NB4 (cell line): ENCODE measurements at places on chromosomes 1 and 21.

GRCh38 chr1:36212782-36213181 is 11.5 kb upstream of the THRAP3 start:
- DNase-seq = peak; percentile 44

DNA sequence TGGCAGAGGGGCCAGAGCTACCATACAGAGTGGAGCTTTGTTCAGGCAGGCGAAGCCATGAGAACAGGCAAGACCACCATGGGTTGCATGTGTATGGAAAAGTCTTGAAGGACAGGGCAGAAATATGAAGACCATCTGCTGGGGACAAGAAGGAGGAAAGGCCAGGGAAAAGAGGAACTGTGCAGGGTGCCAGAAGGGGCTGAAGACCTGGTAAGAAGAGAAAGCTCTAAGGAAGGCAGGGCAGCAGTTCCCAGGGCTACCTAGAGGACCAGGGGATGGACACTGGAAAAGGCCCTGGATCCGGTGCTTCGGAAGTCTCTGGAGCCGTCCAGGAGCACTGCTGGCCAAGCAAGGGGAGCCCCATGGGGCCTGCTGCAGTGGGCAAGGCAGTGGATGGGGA is 43.4 kb downstream of the PKP1 start:
- DNase-seq = no peak

- DNase-seq = no peak
These were observed 139.1 kb upstream of the DPT start for GRCh38 chr1:168867941-168868634.

DNA sequence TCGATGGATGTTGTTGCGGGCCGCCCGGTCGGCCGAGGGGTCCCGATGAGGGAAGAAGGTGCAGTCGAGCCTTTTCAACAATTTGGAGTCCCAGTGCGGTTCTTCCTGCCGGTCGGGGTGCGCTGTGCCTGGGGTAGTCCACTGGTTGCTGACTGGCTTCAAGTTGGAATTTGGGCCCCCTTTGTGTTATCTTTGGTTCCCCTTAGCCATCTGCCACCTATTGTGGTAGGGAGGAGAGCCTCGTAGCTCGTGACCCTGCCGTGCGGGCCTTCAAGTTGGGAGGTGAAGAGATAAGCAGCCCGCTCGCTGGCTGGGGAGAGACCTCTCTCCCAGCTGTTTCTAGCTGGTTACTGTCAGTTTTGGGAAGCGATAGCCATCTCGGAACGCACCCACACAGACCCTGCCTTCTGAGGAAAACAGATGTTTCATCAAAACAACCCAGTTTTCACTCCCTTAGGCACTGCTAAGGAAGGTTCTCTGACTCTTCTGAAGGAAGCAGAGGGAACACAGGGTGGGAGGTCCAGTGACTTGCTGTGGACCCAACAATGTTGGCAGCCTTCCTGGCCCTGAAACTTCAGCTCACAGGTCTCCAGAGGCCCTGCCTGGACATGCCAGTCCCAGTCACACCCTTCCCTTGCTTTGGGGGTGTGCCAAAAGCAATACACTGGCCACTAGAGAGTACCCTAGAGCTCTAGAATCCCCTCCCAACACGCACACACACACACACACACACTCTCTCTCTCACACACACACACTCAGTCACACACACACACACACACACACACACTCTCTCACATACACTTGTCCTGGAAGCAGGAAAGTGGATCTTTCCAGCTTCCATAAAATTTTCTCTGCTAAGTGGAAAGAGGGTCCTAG is 1.0 kb downstream of the BTG2 start:
- peak; percentile 30 for DNase-seq

DNA sequence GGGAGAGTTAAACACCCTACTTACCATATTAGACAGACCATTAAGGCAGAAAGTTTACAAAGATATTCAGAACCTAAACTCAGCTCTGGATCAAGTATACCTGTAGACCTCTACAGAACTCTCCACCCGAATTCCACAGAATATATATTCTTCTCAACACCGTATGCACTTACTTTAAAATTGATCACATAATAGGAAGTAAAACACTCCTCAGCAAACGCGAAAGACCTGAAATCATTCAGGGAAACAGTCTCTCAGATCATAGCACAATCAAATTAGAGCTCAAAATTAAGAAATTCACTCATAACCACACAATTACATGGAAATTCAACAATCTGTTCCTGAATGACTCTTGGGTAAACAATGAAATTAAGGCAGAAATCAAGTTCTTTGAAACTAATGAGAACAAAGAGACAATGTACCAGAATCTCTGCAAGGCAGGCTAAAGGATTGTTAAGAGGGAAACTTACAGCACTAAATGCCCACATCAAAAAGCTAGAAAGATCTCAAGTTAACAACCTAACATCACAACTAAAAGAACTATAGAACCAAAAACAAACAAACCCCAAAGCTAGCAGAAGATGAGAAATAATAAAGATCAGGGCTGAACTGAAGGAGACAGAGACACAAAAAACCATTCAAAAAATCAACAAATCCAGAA is 19.1 kb downstream of the CD84 start:
- DNase-seq = no peak

DNA sequence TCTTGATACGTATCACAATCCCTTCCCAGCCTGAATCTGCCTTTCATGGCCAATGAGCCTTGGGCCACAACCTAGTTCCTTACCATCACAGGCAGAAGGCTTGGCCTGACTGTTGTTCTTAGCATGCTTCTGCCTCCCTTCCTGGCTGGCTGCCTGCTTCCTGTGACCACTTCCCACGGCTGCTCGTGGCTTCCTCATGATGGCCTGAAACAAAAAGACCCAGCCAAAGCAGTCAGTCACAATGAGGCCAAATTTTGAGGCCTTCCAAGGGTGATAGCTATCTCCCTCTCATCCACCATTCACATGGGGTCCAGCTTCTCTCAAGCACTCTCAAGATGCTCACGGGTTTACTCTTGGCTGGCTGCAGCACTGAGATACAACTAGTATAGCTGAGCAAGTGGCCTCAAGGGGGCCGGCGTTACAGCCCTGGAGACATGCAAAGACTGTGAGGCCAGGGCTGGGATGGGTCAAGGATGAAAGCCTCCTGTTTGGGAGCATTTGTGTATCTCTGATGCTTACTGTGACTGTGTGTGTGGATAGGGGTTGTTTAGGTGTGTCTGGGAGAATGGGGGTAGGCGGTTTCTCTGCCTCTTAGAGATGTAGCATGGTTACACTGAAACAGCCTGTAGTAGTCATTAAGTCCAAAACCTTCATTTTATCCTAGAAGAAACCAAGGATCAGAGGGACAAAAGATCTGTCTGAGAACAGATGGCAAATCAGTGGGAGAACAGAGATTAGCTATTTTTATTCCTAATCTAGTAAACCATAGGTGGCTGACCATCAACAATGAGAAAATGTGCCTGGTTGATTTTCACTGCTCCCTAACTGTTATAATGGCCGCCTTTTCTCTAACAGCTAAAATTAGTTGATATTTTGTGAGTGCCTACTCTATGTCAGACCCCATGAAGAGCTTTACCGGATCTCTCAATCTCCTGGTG is 5.4 kb upstream of the TOE1 start:
- peak; percentile 50 for DNase-seq

DNA sequence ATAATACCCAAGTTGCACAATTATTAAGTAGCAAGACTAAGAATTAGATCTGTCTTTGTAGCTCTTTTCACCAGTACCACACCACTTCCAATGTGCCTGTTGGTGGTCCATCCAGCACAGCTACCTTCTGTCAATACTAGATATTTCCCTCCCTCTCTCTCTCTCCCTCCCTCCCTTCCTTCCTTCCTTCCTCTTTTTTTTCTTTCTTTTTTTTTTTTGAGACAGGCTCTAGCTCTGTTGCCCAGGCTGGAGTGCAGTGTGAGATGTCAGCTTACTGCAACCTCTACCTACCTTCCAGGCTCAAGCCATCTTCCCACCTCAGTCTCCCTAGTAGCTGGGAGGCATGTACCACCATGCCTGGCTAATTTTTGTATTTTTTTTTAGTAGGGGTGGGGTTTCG is 21.1 kb downstream of the KPNA6 start:
- peak; percentile 16 for DNase-seq
